ENCODE measurements at places on chromosomes 4 and X. TPM values are rescaled to one million over a fixed set of nuclear protein-coding genes. Genes with fewer than 3 reads are reported as not detected.

Gene EDA2R
- 1.7 TPM for total RNA-seq

Gene ETDB
- not detected for total RNA-seq

Gene GAGE1
- total RNA-seq = not detected

Gene CXCL13
- total RNA-seq = 0.14 TPM

Gene KIAA1210
- not detected for total RNA-seq

Gene VCX2
- total RNA-seq = not detected

Gene AWAT2
- not detected for total RNA-seq

Gene HTN3
- not detected for total RNA-seq

Gene SLC10A4
- total RNA-seq = not detected

Gene ALG13
- 23.1 TPM for total RNA-seq
